IPS-NIHi11 (cell line): ENCODE measurements at places on chromosomes 6 and 20.
A peak's percentile ranks its signal among the peaks of the same experiment; 100 is the strongest.

- no peak for DNase-seq
Measured at GRCh38 chr20:13749811-13750210, 34.9 kb downstream of the ESF1 start.

DNA sequence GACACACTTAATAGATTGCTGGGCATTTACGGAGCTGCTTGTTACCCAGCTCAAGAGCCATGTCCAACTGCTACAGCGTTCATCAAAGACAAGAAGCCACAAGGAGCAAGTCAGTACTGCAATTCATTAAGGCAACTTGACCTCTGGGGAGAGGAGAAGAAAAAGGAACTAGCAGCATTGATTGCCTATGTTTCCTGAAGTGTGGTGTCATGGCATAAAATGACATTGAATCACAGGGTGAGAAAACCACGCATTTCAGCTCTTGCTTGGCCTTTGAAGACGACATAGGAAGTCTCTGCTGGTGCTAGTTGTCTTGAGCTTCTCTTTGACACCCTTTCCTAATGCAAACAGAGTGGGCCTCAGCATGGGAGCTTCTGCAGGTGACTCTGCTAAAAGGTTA is 139.1 kb downstream of the CDH26 start:
- DNase-seq, result no peak

DNA sequence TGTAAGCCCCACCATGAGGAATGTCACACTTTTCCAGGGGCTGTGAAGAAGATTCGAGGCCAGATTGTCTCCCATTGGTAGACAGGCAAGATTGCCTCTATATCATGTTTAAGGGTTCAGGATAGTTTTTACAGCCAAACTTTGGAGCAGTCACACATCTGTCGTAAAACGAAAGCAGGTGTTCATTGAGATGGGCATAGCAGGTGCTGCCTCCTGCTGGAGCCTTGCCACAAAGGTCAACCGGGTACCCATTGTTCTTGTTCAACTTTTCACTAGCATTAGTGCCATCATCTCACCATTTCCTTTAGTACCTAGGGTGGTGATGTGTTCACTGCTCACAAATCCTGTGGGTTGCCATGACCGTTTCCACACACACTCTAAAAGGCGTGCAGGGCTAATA is 198.3 kb downstream of the HTR1B start:
- DNase-seq, result peak; percentile 45

DNA sequence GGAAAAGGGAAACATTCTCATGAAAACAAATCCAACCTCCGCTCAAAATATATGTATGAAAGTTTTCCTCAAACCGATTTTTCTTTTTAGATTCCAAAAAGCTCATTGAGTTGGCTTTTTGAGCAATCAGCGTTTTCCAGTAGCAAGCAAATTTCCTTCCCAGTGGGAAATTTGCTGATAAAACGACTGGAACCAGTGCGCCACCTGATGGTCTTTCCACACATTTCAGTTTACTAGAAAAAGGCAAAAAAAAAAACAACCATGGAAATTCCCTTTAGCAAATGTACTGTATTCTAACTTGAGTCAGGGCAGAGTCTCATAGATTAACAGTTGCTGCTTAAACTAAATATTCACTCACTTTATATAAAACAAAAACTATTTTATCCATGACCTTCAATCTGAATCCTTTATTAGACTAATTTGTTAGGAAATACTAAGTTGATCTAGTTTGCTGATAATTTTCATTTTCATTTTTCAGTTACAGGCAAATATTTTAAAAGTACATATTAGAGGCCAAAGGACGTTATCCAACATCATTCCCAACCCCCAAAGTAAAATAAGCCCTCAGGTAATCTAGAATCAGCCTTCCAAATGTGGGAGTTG is 271.5 kb downstream of the FOXA2 start:
- peak; percentile 49 for DNase-seq

DNA sequence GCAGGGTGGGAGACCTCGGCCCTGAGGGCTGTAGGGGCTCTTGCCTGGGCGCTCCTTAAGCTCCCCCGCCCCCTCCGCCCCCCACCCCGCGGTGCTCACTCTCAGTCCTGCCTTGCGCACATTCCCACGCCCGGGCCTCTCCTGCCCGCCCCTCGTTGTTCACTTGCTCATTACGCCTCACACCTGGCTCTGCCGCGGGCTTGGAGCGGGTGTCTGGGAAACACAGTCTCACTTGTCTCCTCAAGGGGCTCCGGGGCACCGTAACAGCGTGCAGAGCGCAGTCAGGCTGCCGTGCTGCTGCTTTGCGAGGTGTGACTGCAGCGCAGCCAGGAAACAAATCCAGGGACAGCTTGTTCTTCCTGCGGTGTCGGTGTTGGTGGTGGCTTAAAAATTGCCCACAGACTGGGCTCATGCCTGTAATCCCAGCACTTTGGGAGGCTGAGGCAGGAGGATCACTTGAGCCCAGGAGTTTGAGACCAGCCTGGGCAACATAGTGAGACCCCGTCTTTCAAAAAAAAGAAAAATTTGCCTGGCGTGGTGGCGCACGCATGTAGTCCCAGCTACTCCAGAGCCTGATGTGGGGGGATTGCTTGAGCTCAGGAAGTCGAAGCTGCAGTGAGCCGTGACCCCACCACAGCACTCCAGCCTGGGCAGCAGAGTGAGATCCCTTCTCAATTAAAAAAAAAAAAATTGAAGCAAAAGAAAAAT is 4.6 kb downstream of the NPBWR2 start:
- DNase-seq, result peak; percentile 69

DNA sequence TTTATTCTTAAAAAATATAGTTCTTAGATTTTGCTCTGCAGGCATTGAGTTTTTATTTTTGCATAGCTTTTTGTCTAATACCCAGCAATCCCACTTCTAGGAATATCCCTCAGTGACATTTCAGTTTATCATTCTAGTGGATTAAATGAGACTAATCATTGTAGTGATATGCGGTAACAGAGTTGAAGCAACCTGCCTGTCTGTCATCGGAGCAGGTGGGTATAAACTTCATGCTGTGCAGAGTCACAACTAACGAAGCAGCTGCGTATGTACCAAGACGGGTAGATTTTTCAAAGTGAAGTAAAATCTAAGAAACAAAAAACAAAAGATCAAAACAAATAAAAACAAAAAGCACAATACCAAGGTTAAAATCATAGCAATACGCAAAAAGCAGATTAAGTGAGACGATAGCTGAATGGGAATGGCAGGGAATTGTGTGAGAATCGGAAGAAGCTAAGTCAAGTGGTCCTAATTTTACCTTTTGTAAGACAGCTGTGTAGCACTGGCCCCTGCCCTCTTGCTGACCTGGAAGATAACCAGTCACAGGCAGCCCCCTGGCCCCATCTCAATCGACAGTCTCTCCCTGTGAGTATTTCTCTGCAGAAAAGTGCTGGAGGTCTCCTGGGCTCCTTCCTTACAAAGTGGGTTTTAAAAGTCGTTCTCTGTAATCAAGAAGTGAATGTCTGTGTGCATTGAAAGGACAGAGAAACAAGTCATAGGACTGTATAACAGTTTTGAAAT is 169.2 kb downstream of the OR2B2 start:
- no peak for DNase-seq

DNA sequence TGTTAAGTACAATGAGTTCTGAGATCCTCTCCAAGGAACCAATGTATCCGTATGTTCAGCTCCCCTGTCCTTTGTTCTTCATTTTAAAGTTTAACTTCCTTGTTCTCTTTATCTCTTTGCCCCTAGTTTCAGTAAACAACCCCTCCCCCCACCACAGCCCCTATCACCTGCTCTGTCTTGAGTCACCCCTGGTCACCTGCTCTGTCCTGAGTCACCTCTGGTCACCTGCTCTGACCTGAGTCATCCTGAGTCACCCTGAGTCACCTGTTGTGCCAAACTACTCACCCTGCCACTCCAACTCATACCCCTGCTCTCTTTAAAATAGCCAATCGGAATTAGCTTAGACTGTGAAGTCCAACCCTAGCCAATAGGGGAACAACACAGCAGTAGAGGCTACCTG is 288.7 kb upstream of the CDYL start:
- no peak for DNase-seq

- DNase-seq, result no peak
Measured at GRCh38 chr6:133392015-133392414, 150.9 kb downstream of the EYA4 start.

DNA sequence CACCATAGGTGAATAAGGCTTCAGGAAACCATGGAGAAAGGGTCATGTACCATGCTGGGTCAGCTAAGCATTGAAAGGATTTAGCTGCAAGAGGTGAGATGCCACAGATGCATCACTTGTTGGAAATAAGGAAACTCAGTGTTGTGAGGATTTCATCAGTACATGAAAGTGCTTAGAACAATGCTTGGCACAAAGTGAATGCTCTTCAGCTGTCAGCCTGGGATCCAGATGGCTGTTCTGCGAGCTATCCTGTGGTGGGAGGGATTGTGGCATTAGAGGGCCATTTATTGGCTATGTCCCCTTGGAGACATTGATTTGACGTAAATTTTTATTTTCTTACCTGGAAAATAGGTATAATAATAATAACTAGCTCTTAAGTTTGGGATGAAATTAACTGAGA is 53.0 kb downstream of the ELOVL2 start:
- no peak for DNase-seq

DNA sequence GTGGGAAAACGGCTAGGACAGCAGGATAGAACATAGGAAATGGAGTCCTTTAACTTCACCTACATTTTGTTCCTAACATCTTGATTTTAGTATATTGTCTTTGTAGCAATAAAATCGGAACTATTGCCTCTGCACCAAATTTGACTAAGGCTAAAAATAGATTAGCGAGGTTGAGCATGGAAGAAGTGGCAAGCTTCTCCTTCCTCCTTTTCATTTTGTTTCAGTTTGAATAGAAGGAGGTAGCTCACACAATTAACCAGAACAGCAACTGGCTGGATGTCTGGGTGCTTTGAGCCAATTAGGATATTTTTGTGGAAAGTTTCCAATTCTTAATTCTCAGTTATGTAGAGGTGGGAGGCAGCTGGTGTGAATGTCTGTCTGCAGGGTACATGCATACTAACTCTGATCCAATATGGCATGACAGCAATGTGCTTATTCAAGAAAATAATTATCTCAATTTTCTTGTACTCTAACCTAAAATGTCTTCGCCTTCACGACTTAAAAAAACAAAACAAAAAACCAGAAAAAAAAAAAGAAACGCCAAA is 3.1 kb upstream of the HECA start:
- no peak for DNase-seq

DNA sequence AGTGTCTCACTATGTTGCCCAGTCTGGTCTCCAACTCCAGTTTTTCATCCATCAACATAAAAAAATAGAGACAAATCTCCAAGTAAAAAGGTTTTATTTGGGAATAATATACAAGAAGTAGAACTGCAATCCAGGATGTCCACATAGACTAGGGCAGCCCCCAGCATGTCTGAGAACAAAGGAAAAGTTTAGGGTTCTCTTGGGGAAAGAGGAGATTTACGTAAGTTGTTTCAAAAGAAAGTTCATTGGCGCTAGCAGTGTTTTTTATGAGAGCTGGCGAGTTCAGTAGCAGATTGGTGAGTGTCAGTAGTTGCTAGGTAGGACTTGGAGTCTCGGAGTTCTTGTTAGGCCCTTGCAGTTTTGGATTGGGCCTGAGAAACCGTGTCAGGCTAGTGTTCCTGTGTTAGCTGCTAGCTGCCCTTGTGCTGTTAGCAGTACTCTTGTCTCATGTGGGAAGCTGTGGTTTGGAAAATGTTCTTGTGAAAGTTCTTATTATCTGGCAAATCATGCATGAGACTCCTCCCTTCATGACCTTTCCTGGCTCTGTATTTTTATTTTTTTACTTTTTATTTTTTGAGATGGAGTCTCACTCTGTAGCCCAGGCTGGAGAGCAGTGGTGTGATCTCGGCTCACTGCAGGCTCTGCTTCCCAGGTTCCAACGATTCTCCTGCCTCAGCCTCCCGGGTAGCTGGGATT is 24.7 kb downstream of the TTLL9 start:
- peak; percentile 77 for DNase-seq

- no peak for DNase-seq
Measured at GRCh38 chr20:48718786-48719578, 108.8 kb downstream of the PREX1 start.

- no peak for DNase-seq
Measured at GRCh38 chr6:74404366-74404765, 708.4 kb downstream of the CD109 start.
